Activated CD4-positive, alpha-beta memory T cell treated with anti-CD3 and anti-CD28 coated beads for 36 hours (primary cell): ENCODE measurements at places on chromosomes 6 and 20. TPM values are rescaled to one million over a fixed set of nuclear protein-coding genes. Genes with fewer than 3 reads are reported as not detected.

The ECT2L gene
- not detected for total RNA-seq

DNA sequence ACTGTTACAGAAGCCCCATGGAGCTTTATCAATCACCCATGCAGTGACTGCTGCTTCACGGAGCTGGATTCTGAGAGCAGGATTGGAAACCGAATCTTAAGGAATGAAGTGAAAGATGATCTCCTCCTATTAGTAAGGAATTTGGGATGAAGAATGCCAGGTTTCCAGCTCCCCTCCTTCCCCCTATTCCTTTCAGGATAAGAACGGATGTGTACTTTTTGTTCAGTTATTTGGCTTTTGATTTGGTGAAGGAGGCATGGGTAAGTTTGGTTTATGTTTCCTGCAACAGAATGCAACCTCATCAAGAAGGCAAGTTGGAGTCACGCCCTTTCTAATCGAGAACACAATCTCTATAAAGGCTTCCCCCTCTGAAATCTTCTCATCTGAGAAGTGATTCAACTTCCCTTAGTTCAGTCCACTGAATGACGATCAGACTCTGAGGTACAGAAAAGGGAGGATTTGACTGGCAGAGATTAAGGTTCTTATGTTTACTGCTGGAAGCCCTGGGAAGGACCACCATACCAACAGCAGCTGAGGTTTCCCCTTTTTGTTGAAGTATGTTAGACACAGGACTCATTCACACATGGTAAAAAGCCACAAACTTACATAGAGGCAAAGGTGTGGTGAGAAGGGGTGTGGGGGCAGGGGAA is 5.5 kb downstream of the ELMO2 start:
- H3K27ac ChIP-seq, result peak overlapping the region; percentile 85
- DNase-seq, result peak; percentile 48
- no peaks in the 10 kb centered on the region for H3K27me3 ChIP-seq
- peak overlapping the region; percentile 54 for H3K4me3 ChIP-seq
- H3K36me3 ChIP-seq, result peaks cover 12% of the 10 kb centered on the region

GRCh38 chr6:5314191-5314865 is 53.0 kb downstream of the FARS2 start:
- peak; percentile 13 for DNase-seq
- H3K4me3 ChIP-seq, result no peak overlapping the region
- no peak overlapping the region for H3K27ac ChIP-seq
- H3K36me3 ChIP-seq, result no peaks in the 10 kb centered on the region
- H3K27me3 ChIP-seq, result no peaks in the 10 kb centered on the region

DNA sequence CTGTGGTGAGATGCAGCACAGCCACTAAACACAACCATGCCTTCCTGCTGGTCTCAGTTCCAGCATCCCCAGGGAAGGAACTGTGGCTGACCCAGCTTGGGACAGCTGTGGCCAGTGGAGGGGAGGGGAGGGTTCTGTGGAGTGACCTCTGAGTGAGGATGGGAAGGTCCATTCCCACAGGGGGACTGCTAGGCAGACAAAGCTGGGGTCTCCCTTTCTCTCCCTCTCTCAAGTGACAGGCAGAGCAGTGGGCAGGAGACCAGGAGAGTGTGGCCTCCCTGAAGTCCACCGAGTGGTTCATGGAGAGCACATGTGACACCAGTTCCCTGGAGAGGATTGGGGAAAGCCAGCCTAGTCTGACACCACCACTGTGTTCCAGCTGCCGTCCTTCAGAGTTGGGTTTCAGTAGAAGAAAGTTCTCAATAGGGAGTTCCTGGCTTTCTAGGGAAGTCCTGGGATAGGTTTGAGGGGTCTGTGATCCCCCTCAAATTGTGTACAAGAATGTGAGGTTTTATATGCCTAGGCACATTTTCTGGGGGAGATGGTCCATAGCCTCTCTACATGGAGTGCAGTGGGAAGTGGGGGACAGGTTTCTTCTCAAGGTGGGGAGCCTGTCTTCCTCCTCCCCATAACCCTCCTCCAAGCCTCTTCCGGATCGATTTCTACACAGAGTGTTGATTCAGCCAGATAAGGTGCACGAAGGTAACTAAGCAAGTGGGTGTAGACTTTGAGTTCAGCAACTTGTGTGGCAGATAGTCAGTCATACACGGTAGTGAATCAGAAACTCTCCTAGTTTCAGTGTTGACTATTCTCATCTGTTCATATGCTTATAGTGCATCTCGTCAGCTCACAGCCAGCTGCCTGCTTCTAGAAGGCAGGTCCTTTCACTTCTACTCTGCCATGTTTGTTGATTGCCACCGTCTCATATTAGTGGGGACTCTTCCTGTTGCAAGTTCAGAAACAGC is 18.9 kb downstream of the MANBAL start:
- no peaks in the 10 kb centered on the region for H3K27me3 ChIP-seq
- H3K36me3 ChIP-seq, result peaks cover 20% of the 10 kb centered on the region
- peaks cover 22% of the 10 kb centered on the region for H3K4me1 ChIP-seq
- peak; percentile 59 for DNase-seq
- peak overlapping the region; percentile 70 for H3K27ac ChIP-seq
- no peak overlapping the region for H3K4me3 ChIP-seq

- no peaks in the 10 kb centered on the region for H3K27me3 ChIP-seq
- H3K4me1 ChIP-seq, result peaks cover 40% of the 10 kb centered on the region
- H3K4me3 ChIP-seq, result no peak overlapping the region
- no peak overlapping the region for H3K27ac ChIP-seq
- no peak for DNase-seq
- peaks cover 20% of the 10 kb centered on the region for H3K36me3 ChIP-seq
Observed at GRCh38 chr6:31545291-31545690, 1.1 kb downstream of the ATP6V1G2 start.

- no peaks in the 10 kb centered on the region for H3K36me3 ChIP-seq
- no peak overlapping the region for H3K27ac ChIP-seq
- no peaks in the 10 kb centered on the region for H3K27me3 ChIP-seq
- DNase-seq, result no peak
- no peak overlapping the region for H3K4me3 ChIP-seq
Observed at GRCh38 chr6:134468633-134469032, 150.7 kb upstream of the SGK1 start.

DNA sequence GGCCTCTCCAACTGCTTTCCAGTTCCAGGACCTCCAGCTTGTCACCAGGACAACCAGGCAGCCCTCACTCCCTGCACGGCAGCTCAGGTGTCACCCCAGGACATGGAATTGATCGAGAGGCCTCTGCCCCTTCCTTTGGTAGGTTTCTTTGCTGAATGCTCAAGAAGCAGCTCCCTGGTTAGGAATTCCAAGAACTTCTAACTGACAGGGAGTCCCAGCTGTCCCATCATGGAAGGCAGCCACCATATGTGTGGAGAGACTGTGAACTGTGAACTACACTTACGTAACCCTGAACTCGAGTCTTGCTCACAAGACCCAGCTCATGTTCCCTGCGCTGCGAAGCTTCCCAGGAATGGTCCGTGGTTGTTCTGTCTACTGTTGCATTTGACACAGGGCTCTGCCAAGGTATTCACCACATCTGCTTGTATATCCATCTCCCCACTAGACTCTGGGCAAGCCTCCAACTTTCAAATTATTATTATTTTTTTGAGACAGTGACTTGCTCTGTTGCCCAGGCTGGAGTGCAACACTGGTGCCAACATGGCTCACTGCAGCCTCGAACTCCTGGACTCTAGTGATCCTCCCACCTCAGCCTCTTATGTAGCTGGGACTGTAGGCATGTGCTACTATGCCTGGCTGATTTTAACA is 35.7 kb downstream of the MGME1 start:
- H3K27ac ChIP-seq, result no peak overlapping the region
- H3K4me3 ChIP-seq, result no peak overlapping the region
- H3K4me1 ChIP-seq, result no peaks in the 10 kb centered on the region
- H3K36me3 ChIP-seq, result no peaks in the 10 kb centered on the region

DNA sequence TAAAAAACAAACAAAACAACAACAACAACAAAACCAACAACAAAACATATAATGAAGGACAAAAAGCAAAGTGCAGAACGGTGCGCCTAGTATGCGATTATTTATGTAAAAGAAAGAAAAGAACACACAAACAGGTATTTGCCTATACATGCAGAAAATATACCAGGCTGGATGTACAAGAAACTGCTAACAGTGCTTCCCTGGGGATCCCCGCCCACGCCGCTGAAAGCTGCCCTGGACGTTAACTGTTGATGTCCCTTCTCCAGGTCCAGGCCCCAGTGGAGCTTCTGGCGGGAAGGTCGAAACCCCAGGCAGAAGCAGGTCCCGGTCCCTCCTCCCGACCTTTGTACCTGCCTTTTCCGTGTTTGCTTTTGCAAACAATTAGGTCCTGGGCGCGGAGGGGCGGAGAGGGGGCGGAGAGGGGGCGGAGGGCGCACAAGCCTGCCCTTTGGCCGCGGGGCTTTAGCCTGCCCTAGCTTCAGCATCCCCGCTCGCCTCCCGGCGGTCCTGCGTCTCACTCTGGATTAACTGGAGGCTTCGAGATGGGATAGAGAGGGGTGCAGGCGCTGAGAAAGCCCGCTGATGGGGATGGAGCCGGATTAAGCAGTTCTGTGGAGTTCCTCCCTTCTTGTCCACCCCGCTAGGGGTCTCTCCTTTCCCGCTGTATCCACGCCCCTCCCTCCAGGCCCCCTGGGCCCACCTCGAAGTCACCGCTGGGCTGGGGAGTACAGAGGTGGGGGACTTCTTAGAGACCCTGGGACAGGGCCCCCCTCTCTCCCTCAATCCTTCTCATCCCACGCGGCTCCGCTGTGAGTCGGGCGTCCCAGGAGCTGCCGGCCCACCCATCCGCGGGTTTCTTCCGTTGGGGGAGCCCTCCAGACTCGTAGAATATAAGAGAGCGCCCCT is 8.2 kb upstream of the AHCY start:
- no peak overlapping the region for H3K27ac ChIP-seq
- H3K4me1 ChIP-seq, result peaks cover 6% of the 10 kb centered on the region
- H3K36me3 ChIP-seq, result no peaks in the 10 kb centered on the region
- H3K4me3 ChIP-seq, result no peak overlapping the region

GRCh38 chr6:36598326-36598725 is 4.2 kb downstream of the SRSF3 start:
- DNase-seq, result no peak
- peak overlapping the region; percentile 81 for H3K27ac ChIP-seq
- peaks cover 2% of the 10 kb centered on the region for H3K27me3 ChIP-seq
- H3K4me3 ChIP-seq, result peak overlapping the region; percentile 96
- H3K4me1 ChIP-seq, result peaks cover 53% of the 10 kb centered on the region

DNA sequence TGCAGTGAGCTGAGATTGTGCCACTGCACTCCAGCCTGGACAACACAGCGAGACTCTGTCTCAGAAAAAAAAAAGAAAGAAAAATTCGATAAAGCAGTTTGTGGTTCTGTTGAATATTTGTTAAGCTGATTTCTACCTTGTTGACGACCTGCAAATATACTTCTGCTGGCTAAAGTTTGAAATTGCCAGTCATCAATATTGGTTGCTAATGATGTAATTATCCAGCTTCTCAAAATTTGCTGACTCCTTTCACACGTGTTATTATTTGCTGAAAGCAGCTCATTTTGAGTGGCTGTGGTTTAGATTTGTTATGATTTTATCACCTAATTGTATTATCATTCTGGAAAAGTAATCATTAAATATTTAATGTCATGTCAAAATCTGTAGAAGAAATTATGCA is 774.3 kb downstream of the QKI start:
- no peaks in the 10 kb centered on the region for H3K27me3 ChIP-seq
- no peaks in the 10 kb centered on the region for H3K4me1 ChIP-seq
- no peak overlapping the region for H3K27ac ChIP-seq
- DNase-seq, result no peak
- no peak overlapping the region for H3K4me3 ChIP-seq
- no peaks in the 10 kb centered on the region for H3K36me3 ChIP-seq

GRCh38 chr6:169157197-169158148 is 96.2 kb downstream of the THBS2 start:
- H3K4me1 ChIP-seq, result no peaks in the 10 kb centered on the region
- H3K4me3 ChIP-seq, result no peak overlapping the region
- H3K27me3 ChIP-seq, result peaks cover 12% of the 10 kb centered on the region
- no peak for DNase-seq
- no peaks in the 10 kb centered on the region for H3K36me3 ChIP-seq

GRCh38 chr6:6515691-6516607 is 72.6 kb upstream of the LY86 start:
- peaks cover 16% of the 10 kb centered on the region for H3K4me1 ChIP-seq
- no peaks in the 10 kb centered on the region for H3K36me3 ChIP-seq
- H3K27me3 ChIP-seq, result peaks cover 77% of the 10 kb centered on the region

The APOM gene
- 2.9 TPM for total RNA-seq

DNA sequence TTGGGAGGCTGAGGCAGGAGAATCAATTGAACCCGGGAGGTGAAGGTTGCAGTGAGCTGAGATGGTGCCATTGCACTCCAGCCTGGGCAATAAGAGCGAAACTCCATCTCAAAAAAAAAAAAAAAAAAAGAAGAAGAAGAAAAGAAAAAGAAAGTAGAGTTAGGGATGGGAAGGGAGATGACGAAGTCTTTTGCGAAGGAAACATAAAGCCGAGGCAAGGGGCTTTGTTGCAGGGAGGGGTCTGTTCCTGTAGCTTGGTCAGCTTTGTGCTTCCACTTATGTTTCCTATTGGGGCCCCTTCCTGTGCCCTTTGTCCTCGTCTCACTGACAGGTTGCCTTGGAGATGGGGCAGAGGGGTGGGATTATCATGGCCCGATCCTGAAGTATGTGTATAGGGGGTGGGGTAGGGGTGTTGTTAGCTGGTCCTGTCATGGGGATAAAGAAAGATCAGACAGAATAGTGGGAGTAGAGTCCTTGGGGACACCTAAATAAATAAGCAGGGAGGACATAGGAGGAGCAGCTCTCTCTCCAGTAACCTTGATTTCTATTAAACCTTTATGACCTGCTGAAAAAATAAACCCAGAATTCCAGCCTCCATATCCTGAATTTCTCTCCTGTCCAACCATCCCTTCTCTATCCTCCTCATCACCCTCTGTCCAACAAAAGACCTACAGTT is 1.1 kb upstream of the CLIC1 start:
- DNase-seq, result peak; percentile 42
- H3K36me3 ChIP-seq, result peaks cover 52% of the 10 kb centered on the region
- peak overlapping the region; percentile 88 for H3K27ac ChIP-seq
- H3K27me3 ChIP-seq, result no peaks in the 10 kb centered on the region

The TRIM31 gene
- total RNA-seq, result not detected

- no peak for DNase-seq
- no peak overlapping the region for H3K27ac ChIP-seq
- no peaks in the 10 kb centered on the region for H3K36me3 ChIP-seq
- H3K4me3 ChIP-seq, result no peak overlapping the region
- H3K27me3 ChIP-seq, result no peaks in the 10 kb centered on the region
Observed at GRCh38 chr6:111534231-111534751, 51.3 kb upstream of the REV3L start.

The GGTLC1 gene
- not detected for total RNA-seq
